Renal cortical epithelial cell (primary cell): ENCODE measurements at places on chromosomes 3 and 15. TPM values are rescaled to one million over a fixed set of nuclear protein-coding genes. Genes with fewer than 3 reads are reported as not detected.

CMTM7 gene
- 7.3 and 7.5 TPM in 2 replicates for total RNA-seq

KLF13 gene
- total RNA-seq: 31.6 and 38.7 TPM in 2 replicates

EPHA3 gene
- total RNA-seq: 0.17 and 0.45 TPM in 2 replicates

SOX2 gene
- total RNA-seq: under 0.01 and 0.05 TPM in 2 replicates

RHO gene
- not detected in 2 replicates for total RNA-seq

SHC4 gene
- 0.89 and 7.3 TPM in 2 replicates for total RNA-seq

TMCO5A gene
- not detected in 2 replicates for total RNA-seq

SUCNR1 gene
- total RNA-seq: 0.17 and 2.1 TPM in 2 replicates

ITIH4 gene
- 1.9 TPM in 1 of 2 replicates, not detected in the other for total RNA-seq

RBP2 gene
- total RNA-seq: not detected in 2 replicates

SCN11A gene
- total RNA-seq: under 0.01 and 0.15 TPM in 2 replicates

ERICH6 gene
- 0.35 TPM in 1 of 2 replicates, not detected in the other for total RNA-seq

CPB1 gene
- total RNA-seq: not detected in 2 replicates

ZPLD1 gene
- total RNA-seq: 58.6 and 74.8 TPM in 2 replicates

SPINT1 gene
- 144 and 235 TPM in 2 replicates for total RNA-seq

WNT5A gene
- 20.5 and 32.2 TPM in 2 replicates for total RNA-seq

MRPL47 gene
- 29.7 and 40.1 TPM in 2 replicates for total RNA-seq

ISL2 gene
- 0.05 and 0.87 TPM in 2 replicates for total RNA-seq

ATP13A5 gene
- total RNA-seq: not detected in 2 replicates

USP8 gene
- 54.4 and 83.1 TPM in 2 replicates for total RNA-seq

FAM98B gene
- 8.3 and 14.3 TPM in 2 replicates for total RNA-seq

BFSP2 gene
- not detected in 2 replicates for total RNA-seq

SAMD7 gene
- total RNA-seq: not detected in 2 replicates

RHCG gene
- total RNA-seq: 0.10 and 1.6 TPM in 2 replicates

ZBTB38 gene
- total RNA-seq: 213 and 340 TPM in 2 replicates

LRRC34 gene
- total RNA-seq: 5.2 and 8.0 TPM in 2 replicates
